Activated CD8-positive, alpha-beta T cell treated with anti-CD3 and anti-CD28 coated beads for 36 hours (primary cell): ENCODE measurements at places on chromosomes 6 and 20. TPM values are rescaled to one million over a fixed set of nuclear protein-coding genes. Genes with fewer than 3 reads are reported as not detected.

SLC44A4 gene
- not detected for total RNA-seq

CALHM6 gene
- 11.3 TPM for total RNA-seq

PPIL6 gene
- total RNA-seq: 0.38 TPM

PRIM2 gene
- total RNA-seq: 42.0 TPM

HLA-DRA gene
- total RNA-seq: 9.2 TPM

CD83 gene
- total RNA-seq: 24.7 TPM
